ENCODE measurements at places on chromosomes 6 and 20.

- DNase-seq: no peak
Measured at GRCh38 chr6:165630544-165630953, 32.5 kb downstream of the PDE10A start.

GRCh38 chr6:118968416-118968815 is 33.5 kb upstream of the MCM9 start:
- peak; percentile 11 for DNase-seq

- peak; percentile 36 for DNase-seq
Measured at GRCh38 chr6:119479860-119480655, 130.5 kb upstream of the MAN1A1 start.

GRCh38 chr6:106685833-106686232 is 56.5 kb downstream of the QRSL1 start:
- no peak for DNase-seq

DNA sequence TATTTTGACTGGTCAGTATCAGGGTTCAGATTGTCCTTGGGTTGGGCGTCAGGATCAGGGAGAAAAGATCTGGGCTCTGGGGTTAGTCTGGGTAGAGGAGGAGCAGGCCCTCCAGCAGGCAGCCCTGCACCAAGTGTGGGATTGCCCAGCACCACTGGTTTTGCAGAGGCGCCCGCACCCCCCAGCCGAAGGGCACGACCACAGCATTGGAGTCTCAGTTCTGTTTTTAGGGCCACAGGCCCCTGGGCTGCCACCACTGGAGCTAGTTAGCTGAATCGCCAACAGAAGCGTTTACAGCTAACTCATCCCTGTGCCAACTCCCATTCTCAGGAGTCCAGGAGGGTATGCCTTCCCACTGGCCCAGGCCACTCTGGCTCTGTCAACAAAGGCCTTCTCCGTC is 84.2 kb downstream of the TCP11 start:
- DNase-seq: no peak

- no peak for DNase-seq
Measured at GRCh38 chr6:37731371-37731770, 33.7 kb upstream of the MDGA1 start.

DNA sequence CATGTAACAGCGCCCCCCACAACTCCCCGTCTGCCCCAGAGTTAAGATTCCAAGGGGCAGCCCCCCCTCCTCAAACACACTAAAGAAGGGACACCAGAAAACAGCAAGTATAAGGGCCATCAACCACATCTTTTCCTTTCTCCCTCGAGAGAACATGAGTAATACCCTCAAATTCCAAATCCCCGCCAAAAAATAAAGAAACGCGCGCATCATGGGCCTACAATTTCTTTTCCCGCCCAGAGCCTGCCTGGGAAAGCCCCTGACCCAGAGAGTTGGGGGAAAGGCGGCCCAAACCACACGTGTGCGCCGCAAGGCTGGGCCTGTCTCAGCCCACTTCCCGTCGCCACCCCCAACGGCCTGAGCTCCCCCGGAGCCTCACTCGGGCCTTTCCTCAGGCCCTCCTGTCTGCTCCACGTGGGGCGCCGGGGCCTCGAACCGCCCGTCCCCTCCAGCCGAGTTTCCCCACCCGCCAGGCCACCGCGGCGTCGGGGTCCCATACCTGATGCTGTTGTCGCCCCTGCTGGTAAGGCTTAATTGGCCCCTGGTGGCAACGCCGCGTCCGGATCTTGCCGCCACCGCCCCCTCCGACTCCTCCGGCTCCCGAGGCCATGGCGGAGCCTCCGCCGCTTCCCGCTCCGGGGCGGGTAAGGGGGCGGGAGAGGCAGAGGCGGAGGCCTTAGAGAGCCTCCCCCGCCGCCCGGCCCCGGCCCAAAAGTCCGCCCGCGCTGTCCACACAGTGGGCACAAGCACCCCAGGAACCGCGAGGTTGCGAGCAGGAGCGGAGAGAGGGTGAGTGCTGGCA is 746 bp downstream of the NUP153 start:
- peak; percentile 78 for DNase-seq

DNA sequence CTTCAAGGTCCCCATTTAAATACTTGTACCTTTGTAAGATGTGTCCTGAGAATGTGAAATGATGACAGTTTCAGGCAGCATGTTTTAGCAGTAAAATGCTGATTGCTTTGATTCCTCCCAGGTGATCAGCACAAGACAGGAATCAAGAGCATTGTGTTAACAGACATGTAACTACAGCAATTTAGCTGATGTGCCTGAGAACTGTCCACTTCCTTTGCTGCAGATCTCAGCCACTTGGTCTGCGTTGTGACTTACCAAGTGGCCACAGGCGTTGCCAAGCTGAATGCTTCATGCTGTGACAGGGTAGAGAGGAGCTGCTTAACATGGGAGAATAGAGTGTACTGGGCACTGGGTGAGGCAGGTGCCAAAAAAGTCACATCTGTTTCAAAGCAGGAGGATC is 767.0 kb upstream of the POU3F2 start:
- DNase-seq: no peak

- DNase-seq: peak; percentile 67
Measured at GRCh38 chr6:144657691-144658090, 372.6 kb downstream of the UTRN start.

- no peak for DNase-seq
Measured at GRCh38 chr6:5096482-5096881, 11.3 kb downstream of the PPP1R3G start.

GRCh38 chr6:27260369-27260768 is 12.9 kb downstream of the PRSS16 start:
- no peak for DNase-seq

- DNase-seq: no peak
Measured at GRCh38 chr6:41618598-41618997, 19.7 kb upstream of the MDFI start.

GRCh38 chr6:159800141-159800865 is at the start of gene PNLDC1:
PNLDC1 (plus strand) TSS chr6:159800276; CDS start chr6:159800308, 32 bp downstream.
- no peak for DNase-seq

- DNase-seq: no peak
Measured at GRCh38 chr6:137001299-137001976, 43.3 kb downstream of the IL20RA start.

DNA sequence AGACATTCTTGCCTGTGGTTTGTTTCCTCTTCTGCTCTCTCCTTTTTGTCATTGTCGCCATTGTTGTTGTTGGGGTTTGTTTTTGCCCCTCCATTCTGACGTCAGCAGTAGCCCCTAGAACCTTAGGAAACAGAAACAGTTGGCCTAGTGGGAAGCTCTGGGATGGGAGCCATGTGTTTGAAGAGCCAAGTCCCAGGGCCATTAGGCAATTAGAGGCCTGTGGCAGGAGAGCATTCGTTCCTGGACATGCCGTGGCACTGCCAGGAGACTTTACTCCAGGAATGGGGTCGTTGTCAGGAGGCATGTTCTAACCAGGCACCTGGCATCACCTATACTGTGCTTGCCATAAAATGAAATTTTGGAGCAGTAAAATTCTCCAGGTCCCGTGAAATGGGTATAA is 39.7 kb downstream of the PPARD start:
- no peak for DNase-seq

- no peak for DNase-seq
Measured at GRCh38 chr6:73797861-73798260, 101.9 kb downstream of the CD109 start.
